ENCODE measurements at places on chromosomes 6 and 20. TPM values are rescaled to one million over a fixed set of nuclear protein-coding genes. Genes with fewer than 3 reads are reported as not detected.

OR2J3 gene
- total RNA-seq = not detected

SIM1 gene
- not detected for total RNA-seq

LY6G6D gene
- total RNA-seq = not detected

PAK5 gene
- not detected for total RNA-seq

PAX1 gene
- total RNA-seq = not detected

C6orf58 gene
- not detected for total RNA-seq

All from heart right ventricle (tissue), 16 donors.